H9 (cell line): ENCODE measurements at places on chromosomes 16 and 17.

- peak; percentile 78 for DNase-seq
These were observed 421.1 kb upstream of the C16orf82 start for GRCh38 chr16:26645614-26646013.

DNA sequence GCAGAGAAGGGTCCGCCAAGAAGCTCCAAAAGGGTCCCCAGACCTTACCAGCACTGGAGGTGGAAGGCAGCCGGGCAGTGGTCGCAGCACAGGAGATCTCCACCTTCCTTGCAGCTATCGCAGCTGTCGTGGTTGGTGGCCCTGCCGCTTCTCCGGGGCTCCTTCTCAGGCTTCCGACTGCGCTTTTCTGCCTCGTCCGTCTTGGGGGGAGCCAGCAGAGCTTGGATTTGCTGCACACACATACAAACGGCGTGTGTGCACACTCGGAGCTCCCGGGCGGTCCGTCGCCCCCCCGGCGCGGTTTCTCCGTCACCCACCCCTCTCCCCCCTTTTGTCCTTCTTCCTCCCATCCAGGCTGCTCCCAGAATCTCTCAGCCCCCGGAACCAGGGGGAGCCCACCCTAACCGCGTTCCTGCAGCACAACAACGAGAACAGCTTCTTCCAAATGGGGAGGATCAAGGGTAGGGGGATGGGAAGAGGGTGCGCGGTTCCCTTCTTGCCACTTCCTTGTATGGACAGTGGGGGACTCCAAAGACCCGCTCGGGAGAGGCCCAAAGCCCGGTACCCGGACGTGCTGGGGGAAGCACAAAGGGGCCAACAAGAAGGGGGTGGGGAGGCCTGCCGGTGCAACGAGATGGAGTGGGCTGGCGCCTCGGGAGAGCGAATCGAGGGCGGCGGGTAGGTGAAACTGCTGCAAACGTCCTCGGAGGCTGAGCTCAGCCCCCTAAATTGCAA, 1.1 kb downstream of the PHF12 start:
- peak; percentile 80 for DNase-seq

- no peak for DNase-seq
These were observed 54.0 kb upstream of the GNAO1 start for GRCh38 chr16:56137269-56137668.

GRCh38 chr16:75044800-75045361, 46.1 kb downstream of the ZNRF1 start:
- no peak for DNase-seq

DNA sequence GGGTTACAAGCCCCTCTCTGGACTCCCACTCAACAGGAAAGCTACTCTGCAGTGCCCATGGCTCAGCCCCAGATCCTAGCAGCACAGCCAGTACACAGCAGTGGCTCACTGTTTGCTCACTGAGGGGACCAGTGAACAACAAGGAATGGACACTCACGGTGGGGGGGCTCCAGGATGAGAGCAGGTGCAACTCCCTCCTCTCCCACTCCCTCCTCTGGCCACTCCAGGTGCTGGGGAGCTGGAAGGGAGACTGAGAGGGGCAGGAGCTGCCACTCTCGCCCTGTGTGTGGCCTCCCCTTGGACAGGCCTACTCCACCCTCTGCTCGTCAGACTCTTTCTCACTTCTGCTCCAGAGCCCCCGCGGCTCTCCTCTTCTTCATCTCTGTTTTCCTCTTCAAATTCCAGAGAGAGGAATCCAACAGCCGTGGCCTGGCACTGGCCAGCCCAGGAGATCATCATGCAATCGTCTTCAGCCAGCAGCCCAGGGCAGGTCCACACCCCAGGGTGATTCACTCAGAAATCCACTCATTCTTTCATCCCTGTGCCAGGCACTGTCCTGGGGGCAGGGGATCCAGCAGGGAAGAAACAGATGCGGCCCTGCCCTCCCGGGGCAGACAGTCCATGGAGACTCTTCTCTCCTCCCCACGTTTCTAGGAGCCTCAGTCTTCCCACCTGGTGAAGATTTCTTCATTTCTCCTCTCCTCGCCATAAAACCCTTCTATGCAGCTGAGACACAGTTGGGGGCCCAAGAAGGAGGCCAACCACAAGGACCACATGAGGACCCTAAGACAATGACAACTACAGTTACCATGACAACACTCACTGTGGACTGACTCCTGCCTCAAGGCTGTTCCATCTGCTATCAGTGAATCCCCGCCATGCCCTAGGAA, 30.7 kb downstream of the CFAP20 start:
- no peak for DNase-seq

- peak; percentile 82 for DNase-seq
These were observed 522 bp upstream of the VEZF1 start for GRCh38 chr17:57988301-57989250.

GRCh38 chr17:48160177-48161081, 52.9 kb downstream of the SNX11 start:
- DNase-seq = peak; percentile 95

DNA sequence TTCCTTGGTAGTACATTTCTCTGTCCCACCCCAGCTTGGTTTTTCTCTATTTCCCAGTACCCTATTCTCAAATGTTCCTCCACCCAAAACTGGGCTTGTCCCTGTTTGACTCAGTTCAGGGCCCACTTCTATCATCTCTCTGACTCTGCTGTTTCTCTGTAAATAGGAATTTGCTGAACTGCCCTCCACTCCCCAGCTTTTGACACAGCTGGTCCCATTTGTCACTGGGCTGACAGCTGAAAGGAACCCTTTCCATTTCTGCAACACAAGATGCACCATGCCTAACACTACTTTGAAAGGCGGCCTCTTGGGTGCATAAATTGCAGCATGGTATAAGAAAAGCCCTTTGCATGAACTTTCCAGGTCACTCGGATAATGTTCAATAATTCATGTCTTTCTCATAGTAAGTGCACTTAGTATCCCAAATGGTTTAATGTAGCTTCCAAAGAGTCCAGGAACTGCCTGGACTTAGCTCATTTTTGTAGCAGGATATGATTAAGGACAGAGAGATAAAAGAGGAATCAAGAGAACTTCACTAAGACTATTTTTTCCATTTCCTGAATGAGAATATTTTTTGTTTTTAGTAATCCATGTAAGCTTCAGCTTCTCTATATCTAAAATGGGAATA, 256.7 kb downstream of the CDH11 start:
- no peak for DNase-seq

DNA sequence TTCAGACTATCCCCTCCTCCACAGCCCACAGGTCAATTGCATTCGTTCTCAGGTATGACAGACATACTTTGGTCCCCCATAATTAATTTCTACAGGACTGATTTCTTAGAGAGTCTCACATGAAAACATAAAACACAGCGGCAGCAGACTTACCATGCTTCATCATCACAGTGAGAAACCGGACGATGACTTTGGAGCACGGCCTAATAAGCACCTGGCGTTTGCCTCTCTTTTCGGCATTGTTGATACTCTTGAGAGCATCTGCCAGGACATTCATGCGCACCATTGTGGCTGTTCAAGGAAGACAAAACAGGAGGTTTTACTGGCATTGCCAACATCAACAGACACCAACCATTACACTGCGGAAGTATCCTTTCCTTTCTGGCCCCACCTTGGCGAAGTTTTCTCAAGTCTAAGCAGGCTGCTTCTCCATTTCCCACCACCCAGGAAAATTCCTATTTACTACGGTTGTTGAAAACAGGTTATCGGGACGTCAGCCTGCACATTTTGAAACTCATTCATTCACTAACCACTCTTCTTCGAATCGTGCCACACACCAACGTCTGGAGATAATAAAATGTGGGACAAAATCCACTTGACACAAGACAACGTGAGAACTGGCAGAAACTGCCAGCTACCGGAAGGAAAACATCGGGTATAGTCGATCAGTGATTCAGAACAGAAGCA, 1.2 kb downstream of the RPS15A start:
- no peak for DNase-seq

GRCh38 chr17:33725675-33726271, 432.7 kb upstream of the ASIC2 start:
- peak; percentile 84 for DNase-seq

GRCh38 chr17:11742886-11743285, 144.6 kb downstream of the DNAH9 start:
- peak; percentile 47 for DNase-seq

- DNase-seq = no peak
These were observed 12.5 kb downstream of the CCDC92B start for GRCh38 chr17:2736956-2737355.

DNA sequence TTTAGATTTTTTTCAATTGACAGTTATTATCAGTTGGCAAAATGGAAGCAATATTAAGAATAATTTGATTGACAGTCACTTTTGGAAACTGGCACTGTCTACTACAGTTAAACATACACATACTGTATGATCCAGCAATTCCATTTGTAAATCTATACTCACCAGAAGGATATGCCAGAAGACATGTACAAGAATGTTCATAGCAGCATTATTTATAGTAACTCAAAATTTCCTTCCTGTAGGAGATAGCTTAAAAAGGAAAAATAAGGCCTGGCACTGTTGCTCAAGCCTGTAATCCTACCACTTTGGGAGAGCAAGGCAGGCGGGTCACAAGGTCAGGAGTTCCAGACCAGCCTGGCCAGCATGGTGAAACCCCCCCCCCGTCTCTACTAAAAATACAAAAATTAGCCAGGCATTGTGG, 89.3 kb downstream of the VMP1 start:
- no peak for DNase-seq
